ENCODE measurements at places on chromosomes 3 and 15. TPM values are rescaled to one million over a fixed set of nuclear protein-coding genes. Genes with fewer than 3 reads are reported as not detected.
A peak's percentile ranks its signal among the peaks of the same experiment; 100 is the strongest.

CCDC50 gene
- total RNA-seq = 110 TPM

DNA sequence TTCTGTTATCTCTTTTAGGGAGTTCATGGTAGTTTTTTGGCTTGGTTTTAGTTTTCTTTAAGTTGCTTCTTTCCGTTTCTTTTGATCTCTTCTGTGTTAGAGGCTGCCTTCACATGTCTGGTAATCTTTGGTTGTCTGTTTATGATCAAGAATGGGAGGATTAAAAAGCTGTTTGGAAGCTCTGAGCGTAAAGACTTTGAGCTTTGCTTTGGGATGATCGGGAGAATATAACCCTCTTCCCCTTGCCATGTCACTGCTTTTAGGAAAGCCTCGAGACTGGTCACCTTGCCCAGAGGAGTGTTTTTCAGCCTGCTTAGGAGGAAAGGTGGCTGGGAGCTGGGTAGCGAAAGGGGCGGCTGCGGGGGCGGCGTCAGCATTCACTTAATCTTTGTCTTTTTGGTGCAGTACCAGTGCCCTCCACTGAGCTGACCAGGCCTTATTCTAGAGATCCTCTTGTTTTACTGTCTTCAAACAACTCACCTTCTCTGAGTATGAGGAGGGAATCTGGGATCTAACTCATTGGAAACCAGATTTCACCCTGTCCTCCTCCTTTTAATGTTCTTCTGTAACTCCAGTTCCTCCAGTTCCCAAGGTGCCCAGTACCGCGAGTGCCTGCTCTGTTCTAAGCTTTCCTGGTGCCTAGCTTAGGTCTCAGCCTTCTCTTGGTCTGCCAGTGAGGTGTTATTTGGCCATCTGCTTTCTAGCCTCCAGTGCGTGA, 15.5 kb downstream of the TATDN2 start:
- peak; percentile 68 for DNase-seq

GRCh38 chr15:87761736-87762509, 494.6 kb downstream of the NTRK3 start:
- DNase-seq = no peak

RNU5B-1 gene
- not detected for total RNA-seq

GRCh38 chr3:182713111-182713510, 80.2 kb upstream of the ATP11B start:
- no peak for DNase-seq

DNA sequence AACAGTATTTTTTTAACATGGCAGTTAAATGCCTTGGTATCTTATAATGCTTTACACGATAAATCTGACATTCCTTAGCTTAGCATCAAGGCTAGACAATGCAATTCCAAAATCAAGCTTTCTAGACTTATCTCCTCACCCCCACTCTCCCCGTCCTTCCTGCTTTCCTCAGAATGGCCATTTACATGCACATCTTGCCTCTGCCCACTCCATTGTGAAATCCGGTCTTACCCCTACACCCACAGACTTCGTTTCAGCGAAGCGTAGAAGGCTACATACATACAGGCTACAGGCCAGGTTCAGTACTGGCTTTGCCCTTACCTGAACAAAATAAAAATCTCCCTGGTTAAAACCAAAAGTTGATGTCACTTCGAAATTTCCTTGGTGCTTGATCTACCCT, 58.6 kb upstream of the SLC12A8 start:
- no peak for DNase-seq

DNA sequence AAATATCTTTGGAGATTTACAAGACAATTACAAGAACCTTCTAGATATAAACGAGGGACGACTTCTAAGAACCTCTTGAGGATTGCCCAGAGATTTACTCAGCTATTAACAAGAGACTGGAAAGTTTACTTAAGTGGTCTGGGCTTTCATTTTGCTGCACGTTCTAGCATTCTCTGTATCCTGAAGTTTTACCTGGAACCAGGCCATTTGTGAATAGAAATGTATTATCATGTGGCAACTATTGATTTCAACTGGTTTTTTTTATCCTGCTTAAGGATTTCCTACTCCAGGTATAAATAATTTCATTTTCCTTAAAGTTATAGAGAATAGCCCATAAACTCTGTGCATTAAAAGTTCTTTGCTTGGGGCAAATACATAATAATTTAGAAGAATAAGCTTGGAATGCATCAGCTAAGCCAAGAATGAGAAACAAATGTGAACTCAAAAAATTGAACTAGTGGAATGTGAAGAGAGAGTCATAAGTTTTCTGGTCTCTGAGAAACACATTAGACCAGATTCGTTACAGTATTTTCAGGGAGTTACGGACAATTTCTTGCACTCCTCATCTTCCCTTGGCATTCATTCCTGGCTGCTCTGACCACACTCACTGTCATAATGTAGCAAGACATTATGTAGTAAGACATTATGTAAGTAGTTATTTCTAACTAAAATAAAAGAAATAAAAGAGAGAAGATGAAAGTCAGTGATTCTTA, 1.3 kb downstream of the AQP9 start:
- DNase-seq = no peak

Measured in spleen (tissue), 13 donors.